ENCODE measurements at places on chromosomes 11 and 22. TPM values are rescaled to one million over a fixed set of nuclear protein-coding genes. Genes with fewer than 3 reads are reported as not detected.

Gene PARVG
- total RNA-seq: 164 TPM

Gene MGAT3
- 2.1 TPM for total RNA-seq

Gene TEX54
- 0.77 TPM for total RNA-seq

Gene CYB561A3
- 42.9 TPM for total RNA-seq

Gene ROBO3
- total RNA-seq: 8.2 TPM

Gene SORL1
- total RNA-seq: 110 TPM

Measured in T-helper 2 cell treated with Interferon-gamma antibody and Interleukin-4, amounts not matched to agents 100 ng/mL and 5 ng/mL, for 36 hours (primary cell).